Stimulated activated CD4-positive, alpha-beta T cell treated with anti-CD3 and anti-CD28 coated beads, TNF-alpha, amount 100 ng/mL, for 48 hours (primary cell): ENCODE measurements at places on chromosomes 16 and 17.

DNA sequence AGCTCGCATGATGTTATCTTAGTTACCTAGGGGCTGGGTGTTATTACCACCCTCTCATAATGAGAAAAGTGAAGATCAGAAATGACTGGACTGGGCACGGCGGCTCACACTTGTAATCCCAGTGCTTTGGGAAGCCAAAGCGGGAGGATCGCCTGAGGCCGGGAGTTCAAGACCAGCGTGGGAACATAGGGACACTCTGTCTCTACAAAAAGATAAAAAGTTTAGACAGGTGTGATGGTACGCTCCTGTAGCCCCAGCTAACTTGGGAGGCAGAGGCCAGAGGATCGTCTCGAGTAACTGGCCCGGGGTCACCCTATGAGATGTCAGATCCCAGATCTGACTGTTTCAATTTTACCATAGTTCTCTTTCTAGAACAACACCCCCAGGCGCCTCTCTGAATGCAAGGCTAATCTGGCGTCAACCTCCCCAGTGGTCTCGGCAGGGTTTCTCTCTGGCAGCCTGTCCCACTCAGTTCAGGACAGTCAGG lies 1.9 kb upstream of the CCDC102A start:
- no peak for DNase-seq

DNA sequence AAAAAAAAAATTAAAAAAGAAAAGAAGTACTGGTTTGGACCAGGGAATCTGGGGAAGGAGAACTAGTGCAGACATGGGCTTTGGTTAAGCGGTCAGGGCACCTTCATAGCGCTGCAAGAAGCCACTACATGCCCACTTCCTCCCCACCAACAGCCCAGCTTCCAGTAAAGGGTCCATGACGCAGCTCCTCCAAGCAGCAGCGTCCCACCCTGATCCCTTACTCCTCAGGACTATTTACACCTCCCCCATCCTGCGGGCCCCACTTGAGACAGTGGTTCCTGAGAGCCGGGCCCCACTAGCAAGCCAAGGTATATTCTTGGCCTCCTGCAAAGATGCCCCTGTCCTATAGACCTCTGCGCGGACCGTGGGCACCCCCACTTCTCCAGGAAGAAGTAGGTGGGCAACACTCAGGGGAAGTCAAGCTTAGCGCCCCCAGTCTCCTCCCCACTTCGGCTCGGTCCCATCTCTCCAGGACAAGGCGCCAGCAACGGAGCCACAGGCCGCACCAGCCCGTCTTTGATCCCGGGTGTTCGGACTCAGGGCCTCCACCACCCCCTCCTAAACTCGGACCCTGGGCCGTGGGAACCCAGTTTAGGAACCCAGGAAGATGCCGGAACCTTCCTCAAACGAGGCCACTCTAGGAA lies 913 bp upstream of the PRR14 start:
- peak; percentile 19 for DNase-seq

GRCh38 chr17:41467561-41467960 lies 375 bp upstream of the KRT32 start:
- DNase-seq: no peak

GRCh38 chr17:17377071-17377967 lies 74.1 kb downstream of the NT5M start:
- DNase-seq: no peak

GRCh38 chr17:2264067-2264860 lies 39.3 kb downstream of the SMG6 start:
- no peak for DNase-seq
